IPS DF 6.9 (cell line): ENCODE measurements at places on chromosomes 2 and 18.

DNA sequence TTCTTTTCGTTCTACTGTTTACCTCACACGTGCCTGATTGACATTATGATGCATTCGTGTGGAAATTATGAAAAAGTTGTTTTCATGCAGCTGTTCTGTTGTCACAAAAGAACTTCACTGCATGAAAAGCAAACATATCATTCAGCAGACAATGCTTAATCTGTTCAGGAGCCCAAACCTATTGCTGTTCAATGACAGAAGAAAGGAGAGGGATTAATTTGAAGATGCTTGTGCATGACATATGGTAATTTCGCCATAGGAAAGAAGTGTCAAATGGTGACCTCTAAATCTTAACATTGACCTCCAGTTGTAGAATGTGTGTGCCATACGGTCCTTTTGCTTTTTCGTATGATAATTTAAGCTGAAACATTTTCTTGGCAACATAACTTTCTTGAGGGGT is 124.5 kb downstream of the WDR7 start:
- no peaks in the 10 kb centered on the region for H3K36me3 ChIP-seq
- no peaks in the 10 kb centered on the region for H3K27me3 ChIP-seq
- H3K4me1 ChIP-seq, result no peaks in the 10 kb centered on the region
- H3K27ac ChIP-seq, result no peak overlapping the region

DNA sequence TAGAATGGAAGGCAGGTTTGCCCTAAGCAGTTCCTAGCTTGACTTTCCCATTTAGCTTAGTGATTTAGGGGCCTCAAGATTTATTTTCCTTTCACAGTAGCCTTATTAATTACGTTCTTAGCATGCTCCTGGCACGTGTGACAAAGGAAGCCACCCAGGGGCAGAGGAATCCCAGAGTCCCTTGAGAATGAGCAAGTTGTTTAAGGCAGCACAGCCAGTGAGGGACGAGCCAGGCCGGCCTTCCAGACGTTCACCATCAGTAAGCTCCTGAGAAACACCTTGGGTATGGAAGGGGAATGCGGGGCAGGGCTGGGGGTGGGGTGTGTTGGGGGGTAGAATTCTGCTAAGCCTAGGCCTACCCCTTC is 76.3 kb downstream of the SOWAHC start:
- DNase-seq, result no peak
- no peak overlapping the region for H3K4me3 ChIP-seq
- H3K27ac ChIP-seq, result no peak overlapping the region

DNA sequence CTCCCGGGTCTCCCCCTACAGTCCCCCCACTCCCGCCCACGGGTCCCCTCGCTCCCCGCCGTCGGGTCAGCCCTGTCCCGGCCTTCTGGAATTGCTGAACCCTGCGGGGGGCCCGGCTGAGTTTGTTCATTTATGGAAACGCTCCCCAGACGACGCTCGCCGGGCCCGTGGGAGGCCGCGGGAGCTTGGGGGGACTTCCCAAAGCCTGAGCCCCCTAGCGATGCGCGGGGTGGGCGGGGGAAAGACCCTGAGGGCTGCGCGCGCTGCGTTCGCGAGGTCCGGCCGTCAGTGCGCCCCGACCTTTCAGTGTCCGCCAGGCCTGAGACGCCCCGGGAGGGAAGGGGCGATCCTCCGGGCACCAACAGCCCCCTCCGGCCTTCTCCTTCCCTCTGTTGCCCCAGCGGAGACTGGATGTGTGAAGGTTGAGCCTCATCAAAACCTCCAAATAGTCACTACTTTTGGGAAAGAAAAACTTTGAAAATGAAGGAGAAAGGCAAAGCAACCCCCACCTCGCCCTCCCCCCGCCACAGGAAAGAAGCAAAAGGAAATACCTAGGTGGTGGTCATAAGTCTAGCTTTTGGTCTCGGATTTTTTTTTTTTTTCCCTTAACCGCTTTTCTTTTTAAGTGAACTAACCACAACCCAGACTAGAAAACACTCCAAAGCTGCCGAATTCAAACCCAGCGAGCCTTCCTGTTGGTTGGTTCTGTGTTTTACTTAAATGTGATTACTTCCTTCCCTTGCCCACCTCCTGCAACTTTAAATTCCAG is 509 bp upstream of the CYS1 start:
- no peak for DNase-seq
- H3K4me1 ChIP-seq, result peaks cover 2% of the 10 kb centered on the region; the same call in 1 of the 2 replicates
- H3K4me3 ChIP-seq, result peak overlapping the region; percentile 80; the same call in 1 of the 2 replicates
- no peak overlapping the region for H3K27ac ChIP-seq
- no peaks in the 10 kb centered on the region for H3K36me3 ChIP-seq

GRCh38 chr2:55144922-55145820 is 86.9 kb downstream of the CLHC1 start:
- no peak for DNase-seq
- no peaks in the 10 kb centered on the region for H3K4me1 ChIP-seq
- H3K27me3 ChIP-seq, result no peaks in the 10 kb centered on the region

DNA sequence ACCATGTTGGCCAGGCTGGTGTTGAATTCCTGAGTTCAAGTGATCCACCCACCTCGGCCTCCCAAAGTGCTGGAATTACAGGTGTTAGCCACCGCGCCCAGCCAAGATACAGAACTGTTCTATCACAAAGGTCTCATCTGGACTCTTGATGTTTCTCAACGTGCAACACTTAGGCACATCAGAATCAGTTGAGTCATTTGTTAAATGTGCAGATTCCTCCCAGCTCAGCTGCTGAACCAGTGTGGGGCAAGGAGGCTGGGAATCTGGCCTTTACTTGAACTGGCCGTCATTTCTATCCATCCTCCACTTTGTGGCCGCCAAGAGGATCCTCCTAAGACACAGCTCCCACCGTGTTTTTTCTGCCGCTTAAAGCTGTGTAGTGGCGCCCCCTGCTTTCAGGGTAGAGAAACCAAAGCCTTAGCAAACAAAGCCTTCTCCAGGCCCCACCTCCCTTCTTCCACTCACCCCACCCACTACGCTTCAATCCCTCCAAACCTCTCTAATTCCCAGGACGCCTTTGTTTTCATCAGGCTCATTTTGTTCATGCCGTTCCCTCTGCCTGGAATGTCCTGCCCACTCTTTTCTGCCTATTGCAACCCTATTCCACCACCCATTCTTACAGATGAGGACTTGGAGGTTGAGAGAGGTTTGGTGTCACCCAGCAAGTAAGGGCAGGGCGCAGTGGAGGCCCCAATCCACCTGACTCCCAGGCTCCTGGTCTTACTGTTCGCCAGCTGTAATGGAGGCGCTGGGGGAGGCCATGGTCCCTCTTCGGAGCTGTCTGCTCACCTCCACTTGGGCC is 776 bp upstream of the SPEG start:
- no peak overlapping the region for H3K27ac ChIP-seq
- H3K27me3 ChIP-seq, result no peaks in the 10 kb centered on the region
- peak overlapping the region; percentile 1; the same call in 1 of the 2 replicates for H3K4me3 ChIP-seq
- no peaks in the 10 kb centered on the region for H3K36me3 ChIP-seq
- DNase-seq, result peak; percentile 89

- DNase-seq, result no peak
- H3K4me1 ChIP-seq, result no peaks in the 10 kb centered on the region; the same call in 1 of the 2 replicates
- no peak overlapping the region for H3K4me3 ChIP-seq
- H3K36me3 ChIP-seq, result no peaks in the 10 kb centered on the region
- H3K27ac ChIP-seq, result no peak overlapping the region
- no peaks in the 10 kb centered on the region for H3K27me3 ChIP-seq
Observed at GRCh38 chr2:171587567-171587966, 65.3 kb downstream of the CYBRD1 start.

DNA sequence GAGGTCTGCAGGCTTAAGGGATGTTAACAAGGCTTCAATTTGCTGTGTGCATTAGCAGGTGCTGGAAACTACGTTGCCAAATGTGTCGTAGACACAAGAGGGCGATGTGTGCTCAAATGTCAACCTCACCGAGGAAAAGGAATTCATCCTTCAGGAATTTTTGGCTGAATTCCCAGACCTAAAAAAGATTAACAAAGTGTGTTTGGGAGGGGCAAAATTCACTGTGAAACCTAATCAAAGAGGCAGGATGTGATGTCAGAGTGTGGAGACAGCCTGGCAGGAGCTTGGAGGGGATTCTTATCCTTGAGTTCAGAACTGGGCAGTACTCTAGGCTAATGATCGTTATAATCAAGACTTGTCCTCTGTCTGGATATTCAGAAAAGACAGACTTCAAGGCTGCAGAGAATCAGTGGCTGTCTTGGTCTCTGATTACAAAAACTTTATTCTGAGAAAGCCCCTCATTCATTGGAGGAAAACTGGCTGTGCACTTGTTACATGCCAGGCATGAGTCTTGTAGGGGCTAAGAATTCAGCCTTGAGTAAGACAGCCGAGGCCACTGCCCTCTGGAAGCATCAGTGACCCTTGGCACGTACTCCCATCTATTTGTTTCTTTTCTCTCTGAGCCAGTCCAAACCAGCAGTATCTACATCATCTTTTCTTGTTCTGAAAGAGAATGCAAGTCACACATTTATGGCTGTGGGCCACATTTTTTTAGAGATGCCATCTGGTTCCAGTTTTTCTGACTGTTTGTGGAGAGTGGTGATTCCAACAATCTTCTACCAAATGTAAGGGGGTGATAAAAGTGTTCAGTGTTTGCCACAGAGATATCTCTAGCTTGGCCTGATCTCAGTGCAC is 18.7 kb upstream of the SCYGR1 start:
- H3K27ac ChIP-seq, result no peak overlapping the region
- H3K4me3 ChIP-seq, result no peak overlapping the region
- no peaks in the 10 kb centered on the region for H3K27me3 ChIP-seq
- peak; percentile 64 for DNase-seq
- H3K4me1 ChIP-seq, result no peaks in the 10 kb centered on the region

DNA sequence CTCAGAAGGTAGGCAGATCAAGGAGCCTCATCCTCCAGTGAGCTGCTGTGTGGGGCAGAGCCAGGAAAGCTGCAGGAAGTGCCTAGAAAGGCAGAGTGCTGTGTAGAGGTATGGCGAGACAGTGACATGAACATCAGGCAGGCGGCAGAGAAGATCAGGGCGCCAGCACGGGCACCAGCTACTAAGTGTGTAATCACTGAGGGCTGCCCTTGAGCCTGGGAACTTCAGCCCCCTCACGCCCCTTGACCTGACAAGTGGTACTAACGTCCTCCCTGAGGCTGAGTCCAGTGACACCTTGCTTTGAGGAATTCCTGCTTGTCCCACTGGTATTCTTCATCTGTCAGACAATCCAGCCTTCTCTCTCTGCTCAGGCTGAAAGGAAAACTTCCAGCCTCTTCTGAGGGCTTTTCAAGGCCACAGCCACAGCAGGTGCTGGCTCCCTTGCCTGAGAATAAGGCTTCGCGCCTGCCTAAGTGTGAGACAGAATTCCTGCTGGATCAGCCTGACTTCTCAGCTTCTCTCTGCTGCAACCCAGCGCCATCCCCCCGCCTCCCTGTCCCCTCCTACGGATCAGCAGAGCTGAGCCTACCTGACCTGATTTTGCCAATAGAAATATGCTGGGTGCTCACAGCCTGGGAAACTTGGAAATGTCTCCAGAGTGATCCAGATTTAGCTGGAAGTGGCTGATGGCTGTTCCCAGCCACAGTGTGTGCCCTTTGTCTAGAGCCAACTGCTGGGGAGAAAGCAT is 148.0 kb downstream of the SMAD7 start:
- H3K27ac ChIP-seq, result no peak overlapping the region
- H3K4me1 ChIP-seq, result no peaks in the 10 kb centered on the region
- H3K4me3 ChIP-seq, result no peak overlapping the region
- no peaks in the 10 kb centered on the region for H3K27me3 ChIP-seq

GRCh38 chr2:239021651-239022436 is 174.0 kb downstream of the TWIST2 start:
- H3K27me3 ChIP-seq, result no peaks in the 10 kb centered on the region
- no peak overlapping the region for H3K4me3 ChIP-seq
- peaks cover 3% of the 10 kb centered on the region; the same call in 1 of the 2 replicates for H3K36me3 ChIP-seq
- no peaks in the 10 kb centered on the region for H3K4me1 ChIP-seq
- H3K27ac ChIP-seq, result no peak overlapping the region

- H3K4me1 ChIP-seq, result no peaks in the 10 kb centered on the region
- no peak for DNase-seq
- no peaks in the 10 kb centered on the region for H3K27me3 ChIP-seq
- no peak overlapping the region for H3K4me3 ChIP-seq
Observed at GRCh38 chr18:12238826-12239225, 15.3 kb upstream of the CIDEA start.

- H3K36me3 ChIP-seq, result no peaks in the 10 kb centered on the region
- no peaks in the 10 kb centered on the region for H3K27me3 ChIP-seq
- no peak for DNase-seq
- H3K27ac ChIP-seq, result no peak overlapping the region
- no peaks in the 10 kb centered on the region for H3K4me1 ChIP-seq
Observed at GRCh38 chr18:13409026-13409425, 190.5 kb downstream of the LDLRAD4 start.

DNA sequence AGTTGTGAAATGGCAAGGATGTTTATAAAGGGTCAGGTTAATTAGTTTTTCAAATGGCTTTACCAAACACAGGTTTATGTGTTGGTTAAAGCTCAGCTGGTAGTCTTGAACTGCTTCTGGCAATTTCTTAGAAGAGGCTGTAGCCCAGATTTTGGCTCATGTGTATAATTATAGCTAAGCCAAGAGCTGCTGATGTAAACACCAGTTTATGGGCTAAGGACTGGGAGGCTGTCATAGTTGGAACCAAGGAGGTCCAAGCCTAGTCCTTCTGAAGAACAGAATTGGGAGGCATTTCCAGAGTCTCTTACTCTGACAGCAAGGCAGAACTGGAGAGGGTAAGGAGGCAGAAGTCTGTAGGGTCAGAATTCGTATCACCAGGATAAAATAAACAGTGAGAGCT is 25.4 kb downstream of the UBE2E3 start:
- no peak for DNase-seq
- no peaks in the 10 kb centered on the region for H3K27me3 ChIP-seq
- H3K4me3 ChIP-seq, result no peak overlapping the region

DNA sequence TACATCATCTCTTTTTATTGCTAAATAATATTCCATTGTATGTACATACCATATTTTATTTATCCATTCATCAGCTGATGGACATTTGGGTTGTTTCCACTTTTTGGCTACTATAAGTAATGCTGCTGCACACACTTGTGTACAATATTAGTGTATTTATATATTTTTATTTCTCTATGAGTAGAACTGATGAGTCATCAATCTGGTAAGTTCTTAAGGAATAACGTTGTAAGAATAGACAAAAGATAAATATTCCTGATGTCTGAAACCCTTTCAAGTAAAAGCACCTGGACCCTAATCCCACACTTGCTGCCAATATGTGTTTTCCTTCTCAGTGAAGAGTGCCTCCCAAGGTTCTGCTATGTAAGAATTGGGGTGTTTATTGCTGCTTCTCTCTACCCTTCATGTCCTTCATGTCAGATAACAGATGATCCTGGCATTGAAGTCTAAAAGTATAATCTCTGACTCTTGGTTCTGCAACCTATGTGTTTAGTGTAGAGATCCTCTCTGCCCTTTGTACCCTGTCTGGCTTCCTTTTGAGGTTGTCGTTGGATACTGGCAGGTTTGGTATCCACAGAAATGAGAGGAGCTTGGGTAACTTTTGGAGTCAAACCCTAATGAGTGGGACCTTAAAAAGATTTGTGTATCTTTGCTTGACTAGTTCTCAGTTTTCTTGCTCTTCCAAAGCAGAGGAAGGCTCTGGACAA is 293.0 kb upstream of the EPC2 start:
- no peak for DNase-seq
- no peak overlapping the region for H3K27ac ChIP-seq
- no peaks in the 10 kb centered on the region for H3K4me1 ChIP-seq
- H3K36me3 ChIP-seq, result no peaks in the 10 kb centered on the region
